ENCODE measurements at places on chromosomes 16 and 17.
A peak's percentile ranks its signal among the peaks of the same experiment; 100 is the strongest.

GRCh38 chr16:85759631-85760419 lies 8.9 kb upstream of the C16orf74 start:
- no peaks in the 10 kb centered on the region for H3K36me3 ChIP-seq
- peaks cover 5% of the 10 kb centered on the region for H3K27me3 ChIP-seq
- H3K4me3 ChIP-seq: no peak overlapping the region
- H3K27ac ChIP-seq: no peak overlapping the region

GRCh38 chr16:1613211-1613622 lies 1.1 kb downstream of the CRAMP1 start:
- H3K27ac ChIP-seq: peak overlapping the region; percentile 66
- DNase-seq: no peak
- peak overlapping the region; percentile 76 for H3K4me3 ChIP-seq
- H3K4me1 ChIP-seq: peaks cover 37% of the 10 kb centered on the region
- no peaks in the 10 kb centered on the region for H3K27me3 ChIP-seq
- peaks cover 8% of the 10 kb centered on the region for H3K36me3 ChIP-seq

DNA sequence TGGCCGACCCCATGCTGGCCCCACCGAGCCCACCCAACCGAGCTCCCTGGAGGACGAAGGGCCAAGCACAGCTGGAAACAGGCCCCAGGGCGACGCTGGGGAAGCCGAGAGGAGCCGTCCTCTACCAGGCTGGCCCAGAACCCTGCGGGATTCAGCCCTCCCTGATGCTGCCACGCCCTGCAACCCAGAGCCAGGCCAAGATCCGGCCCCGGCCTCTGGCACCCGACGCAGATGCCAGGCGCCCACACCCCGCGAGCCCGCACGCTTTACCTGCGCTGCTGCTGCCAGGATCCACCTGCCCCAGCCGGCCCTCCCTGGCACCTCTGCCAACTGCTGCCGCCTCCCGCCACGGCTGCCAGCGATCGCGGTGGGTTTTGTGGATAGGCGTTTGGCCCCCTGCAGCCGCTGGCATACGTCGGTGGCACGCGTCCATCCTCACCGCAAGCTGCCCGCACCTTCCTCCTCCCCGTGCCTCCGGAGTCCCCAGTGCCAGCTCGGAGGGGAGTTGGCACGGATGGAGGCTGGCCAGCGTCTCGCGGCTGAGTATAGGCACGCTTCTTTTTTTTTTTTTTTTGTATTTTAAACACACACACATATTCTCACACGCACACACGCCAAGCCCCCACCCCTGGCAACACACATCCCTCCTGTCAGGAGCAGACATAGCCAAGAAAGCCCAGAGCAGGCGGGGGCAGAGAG lies 41.3 kb upstream of the ACSF3 start:
- no peak overlapping the region for H3K27ac ChIP-seq
- peak overlapping the region; percentile 33 for H3K4me3 ChIP-seq
- H3K36me3 ChIP-seq: no peaks in the 10 kb centered on the region
- no peaks in the 10 kb centered on the region for H3K4me1 ChIP-seq
- peaks cover 24% of the 10 kb centered on the region for H3K27me3 ChIP-seq

DNA sequence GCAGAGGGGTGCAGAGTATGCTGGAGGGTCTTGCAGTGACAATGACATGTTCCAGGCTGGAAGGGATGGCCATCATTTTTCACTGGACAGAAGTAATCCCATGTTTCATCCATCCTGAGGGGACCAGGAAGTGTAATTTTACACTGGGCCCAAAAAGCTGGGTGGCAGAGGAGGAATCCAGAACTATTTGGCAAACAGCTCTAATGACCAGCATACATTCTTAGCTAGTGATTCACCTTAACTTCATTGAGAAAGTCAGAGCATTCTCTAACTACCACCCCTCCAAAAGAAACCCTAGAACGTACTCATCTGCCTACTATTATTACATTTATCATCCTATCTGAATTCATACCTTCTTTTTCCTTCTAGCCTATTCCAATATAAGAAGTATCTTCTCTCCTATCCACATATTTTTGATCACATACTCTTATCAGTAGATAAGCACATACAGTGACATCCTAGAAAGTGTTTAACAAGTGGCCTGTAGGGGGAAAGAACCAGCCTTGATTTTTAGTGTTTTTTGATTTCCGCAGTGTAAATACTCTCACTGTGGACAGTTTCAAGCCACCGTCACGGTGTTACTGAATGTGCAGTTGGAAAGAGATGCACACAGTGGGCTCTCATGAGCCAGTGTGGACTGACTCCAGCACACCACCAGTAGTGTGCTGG lies 118.1 kb downstream of the FTO start:
- peaks cover 28% of the 10 kb centered on the region for H3K4me1 ChIP-seq
- peak overlapping the region; percentile 2 for H3K4me3 ChIP-seq
- no peaks in the 10 kb centered on the region for H3K36me3 ChIP-seq

DNA sequence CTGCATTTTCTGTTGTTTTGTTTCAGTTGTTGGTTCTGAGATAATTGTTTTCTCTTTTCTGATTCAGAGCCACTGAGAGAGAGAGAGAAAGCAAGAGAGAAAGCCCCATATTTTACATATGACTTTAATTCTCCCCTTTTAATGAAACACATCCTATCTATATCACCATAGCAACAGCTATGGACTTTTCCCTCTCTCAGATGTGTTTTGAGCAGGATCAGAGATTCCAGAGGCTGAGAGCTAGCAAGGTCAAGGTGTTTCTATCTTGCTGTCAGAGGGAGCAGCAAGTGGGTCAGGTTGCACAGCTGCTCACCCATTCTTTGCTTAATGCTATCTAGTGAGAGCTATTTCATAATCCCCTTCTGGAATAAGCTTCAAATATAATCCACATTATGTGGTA lies 415.9 kb downstream of the CA10 start:
- DNase-seq: no peak
- no peaks in the 10 kb centered on the region for H3K27me3 ChIP-seq
- no peak overlapping the region for H3K27ac ChIP-seq
- H3K4me1 ChIP-seq: no peaks in the 10 kb centered on the region
- no peaks in the 10 kb centered on the region for H3K36me3 ChIP-seq
- no peak overlapping the region for H3K4me3 ChIP-seq

DNA sequence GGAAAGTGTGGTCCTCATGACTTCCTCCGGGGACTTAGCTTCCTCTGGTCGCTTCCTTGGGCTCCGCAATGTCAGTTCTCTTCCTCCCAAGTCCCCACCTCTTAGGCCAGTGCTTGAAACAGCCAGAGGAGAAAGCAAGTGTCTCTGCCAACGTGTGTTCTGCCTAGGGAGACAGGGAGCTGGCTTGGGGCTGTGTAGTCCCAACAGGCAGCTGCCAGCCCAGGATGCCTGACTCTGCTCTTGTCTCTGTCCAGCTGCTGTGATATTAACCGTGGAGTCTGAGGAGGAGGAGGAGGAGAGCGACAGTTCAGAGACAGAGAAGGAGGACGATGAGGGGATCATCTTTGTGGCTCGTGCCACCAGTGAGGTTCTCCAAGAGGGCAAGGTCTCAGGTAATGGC lies 13.5 kb upstream of the PLEKHG4 start:
- H3K4me1 ChIP-seq: peaks cover 25% of the 10 kb centered on the region
- DNase-seq: no peak
- H3K27me3 ChIP-seq: no peaks in the 10 kb centered on the region
- H3K27ac ChIP-seq: no peak overlapping the region
- H3K4me3 ChIP-seq: no peak overlapping the region

DNA sequence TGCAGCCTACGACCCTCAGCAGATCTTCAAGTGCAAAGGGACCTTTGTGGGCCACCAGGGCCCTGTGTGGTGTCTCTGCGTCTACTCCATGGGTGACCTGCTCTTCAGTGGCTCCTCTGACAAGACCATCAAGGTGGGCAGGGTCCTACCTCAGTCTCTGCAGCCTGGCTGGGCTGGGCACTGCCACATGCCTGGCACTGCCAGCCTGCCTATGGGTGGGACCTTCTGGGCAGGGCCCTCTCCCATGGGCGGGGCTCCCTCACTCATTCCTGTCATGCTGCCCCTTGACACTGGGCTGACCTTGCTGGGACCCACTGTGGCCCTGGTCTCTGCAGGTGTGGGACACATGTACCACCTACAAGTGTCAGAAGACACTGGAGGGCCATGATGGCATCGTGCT lies 18.3 kb downstream of the TRAF7 start:
- no peak overlapping the region for H3K4me3 ChIP-seq
- no peaks in the 10 kb centered on the region for H3K4me1 ChIP-seq
- H3K36me3 ChIP-seq: no peaks in the 10 kb centered on the region
- no peak for DNase-seq
- no peaks in the 10 kb centered on the region for H3K27me3 ChIP-seq

DNA sequence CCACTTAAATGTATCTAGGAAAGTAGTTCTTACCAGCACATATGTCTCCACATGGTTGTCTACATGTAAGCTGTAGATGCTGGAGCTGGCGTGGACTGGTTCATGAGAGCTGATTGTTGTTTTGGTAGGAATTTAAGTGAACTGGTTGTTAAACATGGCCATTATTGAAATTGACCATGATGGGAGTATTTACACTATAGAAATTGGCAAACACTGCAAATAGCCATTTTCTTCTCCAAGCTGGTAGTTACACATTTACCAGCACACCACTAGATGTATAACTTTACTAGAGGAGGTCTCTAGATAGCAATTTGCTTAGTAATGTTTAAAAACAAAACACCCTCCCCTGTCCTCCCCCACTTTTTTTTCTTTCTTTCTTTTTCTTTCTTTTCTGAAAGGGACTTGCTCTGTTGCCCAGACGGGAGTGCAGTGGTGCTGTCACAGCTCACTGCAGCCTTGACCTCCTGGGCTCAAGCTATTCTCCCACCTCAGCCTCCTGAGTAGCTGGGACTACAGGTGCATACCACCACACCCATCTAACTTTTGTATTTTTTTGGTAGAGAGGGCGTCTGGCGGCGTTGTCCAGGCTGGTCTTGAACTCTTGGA lies 24.2 kb downstream of the IGSF6 start:
- no peak for DNase-seq
- H3K27ac ChIP-seq: peak overlapping the region; percentile 74
- no peaks in the 10 kb centered on the region for H3K27me3 ChIP-seq
- peaks cover 24% of the 10 kb centered on the region for H3K4me1 ChIP-seq
- no peak overlapping the region for H3K4me3 ChIP-seq

- H3K27ac ChIP-seq: no peak overlapping the region
- H3K4me1 ChIP-seq: peaks cover 3% of the 10 kb centered on the region
- H3K36me3 ChIP-seq: peaks cover 6% of the 10 kb centered on the region
- no peaks in the 10 kb centered on the region for H3K27me3 ChIP-seq
- no peak overlapping the region for H3K4me3 ChIP-seq
- no peak for DNase-seq
Measured at GRCh38 chr16:2056077-2056476, 8.3 kb downstream of the TSC2 start.

- H3K4me3 ChIP-seq: no peak overlapping the region
- no peak for DNase-seq
- H3K27ac ChIP-seq: no peak overlapping the region
- no peaks in the 10 kb centered on the region for H3K27me3 ChIP-seq
- no peaks in the 10 kb centered on the region for H3K4me1 ChIP-seq
Measured at GRCh38 chr17:249236-249993, 68.0 kb upstream of the DOC2B start.

- H3K4me1 ChIP-seq: no peaks in the 10 kb centered on the region
- H3K4me3 ChIP-seq: no peak overlapping the region
- H3K36me3 ChIP-seq: no peaks in the 10 kb centered on the region
Measured at GRCh38 chr17:77905266-77905665, 53.2 kb upstream of the TNRC6C start.

GRCh38 chr17:42317266-42317845 lies 29.1 kb downstream of the STAT5A start:
- H3K4me1 ChIP-seq: peaks cover 10% of the 10 kb centered on the region
- peaks cover 27% of the 10 kb centered on the region for H3K36me3 ChIP-seq
- no peak for DNase-seq
- no peak overlapping the region for H3K27ac ChIP-seq
- no peaks in the 10 kb centered on the region for H3K27me3 ChIP-seq
- H3K4me3 ChIP-seq: no peak overlapping the region

- no peak overlapping the region for H3K27ac ChIP-seq
- H3K36me3 ChIP-seq: no peaks in the 10 kb centered on the region
Measured at GRCh38 chr17:38591759-38592241, 14.0 kb downstream of the SRCIN1 start.

GRCh38 chr17:8264320-8264719 lies 15.2 kb downstream of the PFAS start:
- no peak overlapping the region for H3K4me3 ChIP-seq
- H3K27me3 ChIP-seq: no peaks in the 10 kb centered on the region
- H3K4me1 ChIP-seq: no peaks in the 10 kb centered on the region
- peaks cover 9% of the 10 kb centered on the region for H3K36me3 ChIP-seq
- no peak for DNase-seq

GRCh38 chr16:22161999-22162655 lies at the start of gene SDR42E2:
TSS of gene SDR42E2 (plus strand) at chr16:22162506. CDS start at chr16:22165583, 3,077 bp downstream.
- H3K4me3 ChIP-seq: no peak within 1 kb of the TSS
- peaks cover 20% of the 10 kb centered on the region for H3K27me3 ChIP-seq
- H3K4me1 ChIP-seq: no peaks in the 10 kb centered on the region
- H3K36me3 ChIP-seq: no peaks in the 10 kb centered on the region
- no peak within 1 kb of the TSS for H3K27ac ChIP-seq
